ENCODE measurements at places on chromosomes 7 and 10. TPM values are rescaled to one million over a fixed set of nuclear protein-coding genes. Genes with fewer than 3 reads are reported as not detected.

The GRM3 gene
- not detected for total RNA-seq

The PTCD1 gene
- total RNA-seq, result 2.7 TPM

The CTNNA3 gene
- total RNA-seq, result 18.2 TPM

The TMEM225B gene
- 4.3 TPM for total RNA-seq

The CYP3A4 gene
- not detected for total RNA-seq

The COX15 gene
- 24.2 TPM for total RNA-seq

The POMZP3 gene
- 1.1 TPM for total RNA-seq

The PKD1L1 gene
- total RNA-seq, result 1.1 TPM

Data from stomach (tissue), 19 donors.